ENCODE measurements at places on chromosomes 5 and 9. TPM values are rescaled to one million over a fixed set of nuclear protein-coding genes. Genes with fewer than 3 reads are reported as not detected.

Gene ARHGEF28
- total RNA-seq: 42.4 TPM

Gene BNC2
- 43.1 TPM for total RNA-seq

Gene LEAP2
- total RNA-seq: 0.12 TPM

Gene KCTD16
- total RNA-seq: 0.24 TPM

Gene GRM6
- total RNA-seq: under 0.01 TPM

Gene MACIR
- 12.0 TPM for total RNA-seq

Data from hair follicle dermal papilla cell (primary cell).